ENCODE measurements at places on chromosomes 5 and 9.

- no peak for DNase-seq
These were observed 24.8 kb upstream of the RLN1 start for GRCh38 chr9:5364294-5365024.

DNA sequence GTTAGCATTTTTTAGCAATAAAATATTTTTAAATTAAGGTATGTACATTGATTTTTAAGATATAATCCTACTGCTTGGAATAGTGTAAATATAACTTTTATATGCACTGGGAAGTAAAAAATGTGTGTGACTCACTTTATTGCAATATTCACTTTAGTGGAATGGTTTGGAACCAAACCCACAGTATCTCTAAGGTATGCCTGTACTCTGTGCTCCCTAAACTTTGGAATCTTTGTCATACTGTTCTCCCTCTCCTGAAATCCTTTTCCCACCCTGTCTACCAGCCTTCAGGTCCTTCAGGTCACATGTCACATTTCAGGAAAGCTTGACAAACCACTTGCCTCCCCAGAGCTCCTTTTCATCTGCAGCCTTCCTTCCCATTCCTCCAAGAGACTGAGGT is 308.7 kb downstream of the SPOCK1 start:
- no peak for DNase-seq

GRCh38 chr9:16615451-16615850 is 255.0 kb downstream of the BNC2 start:
- DNase-seq: no peak

DNA sequence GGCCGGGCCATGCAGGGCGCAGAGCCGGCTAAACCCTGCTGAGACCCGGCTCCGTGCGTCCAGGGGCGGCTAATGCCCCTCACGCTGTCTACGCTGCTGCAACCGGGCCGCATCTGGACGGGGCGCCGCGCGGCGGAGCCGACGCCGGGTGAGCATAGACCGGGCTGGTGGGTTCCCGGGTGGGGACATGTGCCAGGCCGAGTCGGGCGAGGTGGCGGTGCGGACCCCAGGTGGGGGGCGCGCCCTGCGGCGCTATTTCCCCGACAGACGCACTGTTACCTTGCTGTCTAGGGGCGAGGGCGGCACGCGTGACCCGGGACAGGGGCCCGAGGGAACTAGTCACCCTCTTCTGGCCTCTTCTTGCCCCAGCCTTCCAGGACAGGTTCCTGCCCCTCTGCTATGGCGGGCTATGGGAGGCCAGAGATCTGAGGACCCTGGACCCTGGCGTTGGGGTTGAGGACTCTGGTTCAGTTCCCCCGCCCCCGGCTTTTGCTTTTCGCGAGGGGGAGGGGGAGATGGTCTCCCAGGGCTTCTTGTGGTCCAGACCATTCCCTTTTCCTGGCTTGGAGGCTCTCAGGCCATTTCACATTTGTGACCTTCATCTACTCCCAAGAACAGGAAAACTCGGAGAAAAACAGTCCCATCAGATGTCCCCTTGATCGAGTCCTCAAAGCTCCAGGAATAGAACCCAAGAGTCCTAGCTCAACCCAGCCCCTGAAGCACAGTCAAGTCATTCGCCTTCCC is 536 bp downstream of the SLC27A4 start:
- no peak for DNase-seq

GRCh38 chr5:75306746-75307145 is 30.3 kb upstream of the HMGCR start:
- no peak for DNase-seq

- DNase-seq: no peak
These were observed 171.3 kb downstream of the ST8SIA4 start for GRCh38 chr5:100731768-100732167.

DNA sequence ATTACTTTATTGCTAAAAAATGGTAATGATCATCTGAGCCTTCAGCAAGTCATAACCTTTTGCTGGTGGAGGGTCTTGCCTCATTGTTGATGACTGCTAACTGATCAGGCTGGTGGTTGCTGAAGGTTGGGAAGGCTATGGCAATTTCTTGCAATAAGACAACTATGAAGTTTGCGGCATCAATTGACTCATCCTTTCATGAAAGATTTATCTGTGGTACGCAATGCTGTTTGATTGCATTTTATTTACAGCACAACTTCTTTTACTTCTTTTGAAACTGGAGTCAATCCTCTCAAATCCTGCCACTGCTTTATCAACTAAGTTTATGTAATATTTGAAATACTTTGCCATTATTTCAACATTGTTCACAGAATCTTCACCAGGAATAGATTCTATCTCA is 58.3 kb upstream of the ACO1 start:
- DNase-seq: no peak

DNA sequence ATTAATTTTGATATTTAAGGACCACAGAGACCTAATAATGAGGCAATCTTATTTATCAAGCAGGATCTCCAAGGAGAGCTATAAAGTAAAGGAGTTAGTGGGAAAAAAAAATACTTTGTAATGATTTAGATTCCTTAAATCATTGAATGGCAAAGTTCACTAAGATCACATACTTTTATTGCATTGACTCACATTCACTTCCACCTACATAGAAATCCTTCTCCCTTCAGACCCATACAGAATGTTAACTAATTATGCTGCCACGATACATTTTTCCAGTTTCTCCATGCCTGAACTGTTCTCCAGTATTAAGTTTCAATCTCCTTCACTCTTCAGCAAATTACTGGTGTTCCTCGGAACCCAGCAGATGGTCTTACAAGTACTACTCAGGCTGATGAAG is 388.7 kb downstream of the EFNA5 start:
- no peak for DNase-seq

- DNase-seq: no peak
These were observed 47.5 kb downstream of the CNOT6 start for GRCh38 chr5:180541710-180542109.

DNA sequence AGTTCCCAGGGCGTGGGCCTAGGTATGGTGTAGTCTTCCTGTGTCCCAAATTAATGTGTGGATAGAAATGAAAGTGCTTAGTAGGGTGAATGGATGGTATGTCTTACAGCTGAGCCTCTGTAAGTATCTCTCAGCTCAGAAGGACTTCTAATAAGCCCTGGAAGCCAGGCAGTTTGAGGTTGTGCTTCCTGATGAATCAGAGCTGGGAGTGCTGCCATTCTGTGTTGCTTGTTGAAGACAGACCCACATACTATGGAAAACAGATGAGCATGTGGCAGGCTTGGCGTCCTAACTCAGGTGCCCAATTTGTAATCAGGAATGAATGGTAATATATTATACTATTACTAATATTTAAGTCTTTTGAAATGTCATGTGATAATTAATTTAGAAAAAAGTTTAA is 69.8 kb downstream of the CMYA5 start:
- DNase-seq: no peak

DNA sequence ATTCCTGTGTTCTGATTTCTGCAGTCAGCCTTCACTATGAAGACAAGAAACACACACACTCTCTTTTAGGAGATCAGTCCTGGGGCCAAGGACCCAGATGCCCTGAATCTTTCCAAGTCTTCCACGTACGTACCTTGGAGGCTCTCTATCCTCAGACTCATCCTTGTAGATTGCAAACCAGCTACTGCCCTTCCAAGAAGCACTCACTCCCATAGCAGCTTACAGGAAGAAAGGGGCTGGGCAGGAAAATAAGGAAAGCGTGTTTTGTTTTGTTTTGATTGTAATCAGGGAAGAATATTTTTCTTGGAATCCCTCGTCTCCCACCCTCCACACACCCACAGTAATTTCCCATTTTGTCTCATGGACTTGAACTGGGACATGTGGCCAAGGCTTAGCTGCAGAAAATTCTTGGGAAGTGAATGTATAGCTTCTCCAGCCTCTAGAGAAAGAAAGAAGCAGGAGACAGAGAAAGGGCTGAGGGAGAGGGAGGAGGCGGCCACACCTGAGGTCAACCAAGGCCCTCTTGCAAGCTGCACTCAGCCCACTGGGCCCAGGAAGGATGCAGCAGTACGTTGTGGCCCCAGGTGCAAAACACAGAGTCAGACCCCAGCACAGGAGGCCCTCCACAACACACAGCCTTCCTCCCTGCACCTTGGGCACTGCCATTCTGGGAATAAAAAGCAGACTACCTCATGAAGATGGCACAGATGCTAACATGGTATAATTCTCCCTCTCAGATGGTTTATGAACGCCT is 29.9 kb downstream of the IRX2 start:
- DNase-seq: no peak

DNA sequence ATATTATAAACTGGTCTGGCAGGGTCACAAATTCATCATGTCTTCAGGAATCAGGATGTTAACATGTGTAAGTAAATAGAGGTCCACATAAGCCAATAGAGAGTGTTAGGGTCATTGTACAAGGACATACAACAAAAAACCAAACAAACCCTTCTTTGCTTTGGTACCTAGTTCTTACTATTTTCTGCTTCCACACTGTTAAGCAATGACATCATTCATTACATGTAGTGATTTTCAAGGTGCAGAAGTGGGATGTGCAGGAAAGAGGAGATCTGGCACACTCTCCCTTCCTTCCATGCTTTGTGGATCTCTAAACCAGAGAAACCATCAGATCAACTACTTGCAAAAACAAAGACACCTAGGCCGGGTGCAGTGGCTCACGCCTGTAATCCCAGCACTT is 184.1 kb downstream of the RAPGEF6 start:
- no peak for DNase-seq

DNA sequence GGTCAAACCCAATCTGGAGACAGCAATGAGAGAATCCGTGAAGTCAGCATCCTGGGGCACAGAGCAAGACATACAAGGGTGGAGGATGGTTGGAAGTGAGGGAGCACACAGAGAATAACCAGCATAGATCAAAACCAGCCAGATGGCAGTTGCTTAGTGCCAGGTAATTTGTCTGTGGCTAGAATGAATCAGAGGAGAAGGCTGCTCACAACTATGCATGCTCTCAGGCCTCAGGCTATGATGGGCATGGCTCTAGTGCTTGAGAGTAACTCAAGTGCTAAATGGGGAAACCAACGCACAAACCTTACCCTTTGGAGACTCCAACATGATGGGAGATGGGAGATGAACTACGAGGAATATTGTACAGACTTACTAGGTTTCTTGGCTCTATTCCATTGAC is 160.8 kb downstream of the DMRT2 start:
- no peak for DNase-seq

DNA sequence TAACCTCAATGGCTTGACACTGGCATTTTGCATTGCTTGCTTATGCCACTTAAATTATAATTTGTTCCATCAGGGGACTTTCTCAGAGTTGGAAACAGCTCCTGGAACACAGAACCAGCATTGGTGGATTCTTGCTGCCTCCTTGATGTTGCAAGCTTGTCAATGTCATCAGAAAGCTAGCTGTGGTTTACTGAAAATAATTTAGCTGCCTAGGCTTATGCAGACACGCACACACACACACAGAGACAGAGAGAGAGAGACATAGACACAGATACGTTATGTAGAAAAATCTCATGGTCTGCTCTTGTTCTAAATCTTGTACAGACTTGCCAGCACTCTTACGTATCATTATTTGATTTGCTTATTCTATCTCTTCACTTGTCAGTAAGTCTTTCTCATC is 78.0 kb downstream of the HMHB1 start:
- DNase-seq: no peak

DNA sequence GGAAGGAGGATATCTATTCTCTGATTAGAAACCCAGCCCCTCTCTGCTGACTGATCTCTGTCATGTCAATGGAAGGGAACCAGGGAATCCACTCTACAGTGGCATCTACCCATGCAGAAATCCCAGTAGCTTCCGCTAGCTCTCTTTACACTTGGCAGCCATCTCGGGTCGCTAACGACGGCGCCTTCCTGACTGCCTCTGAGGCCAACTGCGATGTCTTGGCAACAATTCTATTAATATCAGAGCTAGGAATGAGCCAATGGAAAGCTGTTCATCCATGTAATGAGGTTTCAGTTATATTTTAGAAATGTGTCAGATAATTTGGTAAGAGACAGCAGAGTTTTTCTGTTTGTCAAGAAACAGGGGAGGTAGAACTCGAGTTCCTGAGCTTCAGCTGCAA is 67.6 kb upstream of the ATP10B start:
- DNase-seq: no peak

GRCh38 chr5:133754575-133755169 is 142.3 kb upstream of the FSTL4 start:
- DNase-seq: no peak

GRCh38 chr9:111959468-111960359 is 63.1 kb downstream of the UGCG start:
- DNase-seq: no peak

- no peak for DNase-seq
These were observed 11.1 kb downstream of the GRIN1 start for GRCh38 chr9:137149942-137150616.

GRCh38 chr5:72291601-72292000 is 28.4 kb downstream of the MRPS27 start:
- no peak for DNase-seq

DNA sequence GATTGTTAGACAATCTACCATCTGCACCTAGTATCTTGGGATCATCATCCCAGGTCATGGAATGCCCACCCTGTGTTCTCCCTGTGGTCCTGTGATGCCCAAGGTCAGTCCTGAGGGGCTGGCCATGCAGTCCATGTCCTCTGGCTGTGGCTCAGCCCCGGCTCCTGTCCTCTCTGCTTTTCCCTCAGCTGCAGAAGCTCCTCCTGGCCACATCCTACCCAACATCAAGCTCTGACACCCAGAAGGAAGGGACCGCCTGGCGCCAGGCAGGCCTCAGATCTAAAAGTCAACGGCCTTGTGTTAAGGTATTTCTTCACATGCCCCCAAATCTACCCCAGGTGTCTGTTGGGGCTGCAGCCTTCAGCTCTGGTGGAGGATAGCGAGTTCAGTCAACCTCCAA is 100.5 kb downstream of the PPARGC1B start:
- DNase-seq: no peak

DNA sequence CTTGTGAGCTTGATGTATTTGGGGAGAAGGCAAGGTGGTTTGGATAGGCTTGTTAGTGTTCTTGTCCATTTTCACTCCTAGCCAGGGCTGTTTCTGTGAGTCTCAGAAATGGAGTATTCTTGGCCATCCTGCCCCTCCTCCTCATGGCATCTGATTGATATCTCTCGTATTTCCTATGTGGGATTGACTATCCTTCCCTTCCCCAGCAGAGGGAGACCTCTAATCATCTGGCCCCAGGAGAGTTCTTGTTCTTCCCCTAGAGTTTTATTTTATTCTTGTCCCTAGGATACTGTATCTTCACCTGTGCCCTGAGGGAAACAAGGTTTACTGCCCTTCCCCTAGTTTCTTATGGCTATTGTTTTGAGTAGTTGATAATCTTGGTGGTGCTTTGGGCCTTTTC is 114.4 kb downstream of the VPS13A start:
- DNase-seq: no peak

GRCh38 chr5:20020247-20020646 is 32.2 kb upstream of the CDH18 start:
- no peak for DNase-seq

GRCh38 chr5:138316355-138316754 is 15.2 kb downstream of the CDC25C start:
- DNase-seq: no peak

GRCh38 chr5:144048259-144048856 is 122.1 kb downstream of the YIPF5 start:
- DNase-seq: no peak

Data from activated CD8-positive, alpha-beta memory T cell treated with anti-CD3 and anti-CD28 coated beads for 1 hour (primary cell).